ENCODE measurements at places on chromosomes 2 and 18. TPM values are rescaled to one million over a fixed set of nuclear protein-coding genes. Genes with fewer than 3 reads are reported as not detected.

- DNase-seq: no peak
Measured at GRCh38 chr2:101160454-101160853, 9.3 kb upstream of the TBC1D8 start.

DNA sequence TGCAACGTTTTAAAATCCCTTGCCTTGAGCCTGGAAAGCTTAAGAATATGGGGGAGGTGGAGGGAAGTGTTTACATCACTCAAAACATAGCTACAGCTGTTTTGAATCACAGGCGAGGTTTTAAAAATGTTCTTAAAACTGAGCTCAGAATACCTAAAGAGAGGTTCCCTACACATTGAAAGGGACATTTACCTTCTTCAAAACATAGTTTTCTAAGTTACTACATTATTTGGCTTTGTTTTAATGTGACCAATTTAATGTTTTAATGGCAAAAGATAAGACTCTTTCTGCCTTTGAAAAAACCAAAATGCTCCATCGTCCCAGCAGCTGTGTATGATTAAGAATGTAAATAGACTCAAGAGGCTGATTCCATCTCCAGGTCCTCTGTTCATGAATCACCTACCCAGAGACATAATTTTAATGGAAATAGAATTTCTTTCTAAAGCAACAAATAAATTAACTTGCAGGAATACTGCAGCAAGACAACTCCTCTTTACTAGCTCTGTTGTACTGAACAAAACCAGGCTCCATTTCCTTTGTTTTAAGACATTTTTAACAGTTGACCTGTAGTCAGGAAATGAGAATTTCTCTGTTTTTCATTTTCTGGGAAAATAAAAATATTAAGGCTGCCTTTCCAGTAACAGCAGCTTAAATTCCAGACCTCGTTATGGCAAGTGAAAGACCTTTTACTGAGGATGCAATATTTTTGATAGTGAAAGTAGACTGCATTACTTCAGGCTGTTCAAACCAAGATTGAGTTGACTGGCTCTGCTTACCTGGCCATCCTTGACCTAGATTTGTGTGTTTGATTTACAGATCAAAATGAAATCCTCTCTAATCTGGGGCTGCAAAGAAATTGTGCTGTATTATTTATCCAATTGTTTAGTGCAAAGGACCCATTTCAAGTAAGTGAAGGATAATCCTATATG, 33.7 kb upstream of the WDR75 start:
- no peak for DNase-seq

GRCh38 chr2:208792766-208793165, 386.2 kb downstream of the PTH2R start:
- no peak for DNase-seq

DNA sequence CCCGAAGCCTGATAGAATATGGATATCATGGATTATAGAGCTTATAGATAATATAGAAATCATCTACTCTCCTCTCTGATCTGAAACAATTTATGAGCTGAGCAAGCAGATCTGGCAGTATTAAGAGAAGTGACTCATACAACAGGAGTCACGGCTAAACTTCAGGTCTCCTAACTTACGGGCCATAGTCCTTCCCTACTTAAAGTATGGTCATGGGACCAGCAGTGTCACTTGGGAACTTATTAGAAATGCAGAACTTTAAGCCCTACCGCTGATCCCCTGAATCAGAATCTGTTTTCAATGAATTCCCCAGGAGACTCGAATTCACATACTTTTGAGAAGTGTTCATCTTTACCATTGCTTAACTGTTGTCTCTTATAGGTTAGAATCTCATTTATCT, 195.7 kb upstream of the FANCL start:
- no peak for DNase-seq

- DNase-seq: no peak
Measured at GRCh38 chr2:216206821-216207220, 97.7 kb downstream of the XRCC5 start.

DNA sequence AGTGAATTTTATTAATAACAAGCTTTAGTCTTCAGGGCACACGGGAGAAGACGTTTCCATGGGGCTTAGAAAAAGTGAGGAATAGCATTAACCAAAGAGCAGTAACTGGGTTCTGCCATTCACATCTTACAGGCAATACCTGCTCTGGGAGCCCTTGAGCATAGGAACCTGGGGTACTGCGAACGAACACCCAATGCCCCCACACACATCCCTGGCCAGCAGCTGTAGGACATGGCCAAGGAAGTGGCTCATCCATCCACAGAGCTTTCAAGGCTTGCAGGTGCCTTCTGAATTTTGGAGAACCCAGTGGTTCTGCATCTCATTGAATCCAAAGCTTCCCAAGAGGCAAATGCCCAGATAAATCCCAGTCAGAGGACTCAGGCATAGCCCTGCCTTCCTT, 152.2 kb downstream of the MYT1L start:
- no peak for DNase-seq

DNA sequence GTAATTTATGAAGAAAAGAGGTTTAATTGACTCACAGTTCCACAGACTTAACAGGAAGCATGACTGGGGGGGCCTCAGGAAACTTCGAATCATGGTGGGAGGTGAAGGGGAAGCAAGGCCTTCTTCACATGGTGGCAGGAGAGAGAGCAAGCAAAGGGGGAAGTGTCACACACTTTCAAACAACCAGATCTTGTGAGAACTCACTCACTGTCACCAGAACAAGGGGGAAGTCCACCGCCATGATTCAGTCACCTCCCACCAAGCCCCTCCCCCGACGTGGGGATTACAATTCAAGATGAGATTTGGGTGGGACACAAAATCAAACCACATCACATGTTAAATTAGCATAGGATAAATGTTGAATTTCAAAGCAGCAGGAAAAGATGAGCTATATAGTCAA, 56.2 kb downstream of the STRADB start:
- DNase-seq: no peak

GRCh38 chr2:69939722-69940121, 21.7 kb downstream of the ASPRV1 start:
- DNase-seq: no peak

DNA sequence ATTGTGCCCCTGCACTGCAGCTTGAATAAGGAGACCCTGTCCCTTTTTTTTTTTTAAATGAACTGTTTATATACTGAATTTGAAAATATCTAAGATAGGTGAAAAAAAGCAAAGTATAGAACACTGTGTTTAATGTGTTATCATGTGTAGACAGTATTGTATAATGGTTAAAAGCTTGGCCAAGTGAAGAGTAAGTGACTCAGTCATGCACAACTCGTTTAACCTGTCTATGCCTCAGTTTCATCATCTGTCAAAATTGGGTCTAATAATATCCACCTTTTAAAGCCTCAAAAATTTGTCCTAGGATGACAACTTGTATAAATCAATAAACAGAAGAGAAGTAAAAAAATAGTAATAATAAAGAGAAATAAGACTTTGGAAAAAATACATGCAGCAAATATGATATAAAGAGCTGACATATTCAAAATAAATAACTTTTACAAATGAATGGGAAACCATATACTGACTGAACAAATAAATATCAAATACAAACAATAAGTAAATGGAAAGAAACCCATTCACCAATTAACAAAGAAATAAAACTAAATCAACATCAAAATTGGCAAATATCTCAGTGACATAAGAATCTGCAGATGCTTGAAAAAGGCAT, 113.7 kb downstream of the C2orf74 start:
- DNase-seq: no peak

DNA sequence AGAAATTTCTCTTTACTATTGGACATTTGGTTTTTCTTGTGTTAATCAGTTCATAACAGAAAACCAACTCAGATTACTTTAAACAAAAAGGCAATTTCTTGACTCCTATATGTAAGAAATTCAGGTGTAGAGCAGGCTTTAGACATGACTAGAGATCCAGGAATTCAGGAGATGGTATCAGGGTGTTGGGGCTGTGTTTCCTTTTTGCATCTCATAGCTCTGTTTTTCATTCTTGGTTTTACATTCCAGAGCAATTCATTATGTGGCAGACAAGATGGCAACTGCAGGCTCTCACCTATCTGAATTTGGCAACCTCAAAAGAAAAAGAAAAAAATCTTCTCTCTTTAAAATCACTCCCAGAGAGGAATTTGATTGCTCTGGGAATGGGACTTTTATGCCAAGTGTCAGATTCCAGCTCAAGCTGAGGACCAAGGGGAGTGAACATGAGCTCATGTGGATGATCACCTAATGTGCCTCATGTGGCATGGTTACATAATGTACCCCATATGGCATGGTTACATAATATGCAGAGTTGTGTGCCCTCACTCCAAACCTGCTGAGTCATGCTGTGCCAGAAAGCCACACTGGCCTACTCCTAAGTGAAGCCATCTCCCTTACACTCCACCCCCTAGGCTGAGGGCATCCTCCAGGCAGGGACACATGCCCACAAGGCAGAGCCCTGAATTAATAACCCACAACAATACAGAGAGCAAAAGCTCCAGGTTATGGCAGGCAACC, 282.7 kb downstream of the MBD2 start:
- DNase-seq: no peak

DNA sequence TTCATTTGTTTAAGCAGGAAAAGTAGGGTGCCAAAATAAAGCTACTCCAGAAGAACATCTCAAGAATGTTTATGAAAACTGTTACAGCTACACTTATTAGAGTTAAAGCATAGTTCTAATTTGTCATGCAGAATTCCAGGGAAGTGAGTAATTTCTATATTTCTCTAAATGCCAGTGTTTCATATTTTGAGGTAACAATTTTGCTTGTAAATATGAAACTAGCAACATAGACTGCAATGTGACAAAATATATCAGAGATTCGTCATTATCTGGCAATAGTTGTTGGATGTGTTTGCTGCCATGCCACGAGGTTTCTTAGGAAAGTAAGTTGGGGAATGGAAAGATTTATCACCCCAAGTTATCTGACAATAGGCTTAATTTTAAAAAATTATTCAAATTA, 424.1 kb upstream of the ZEB2 start:
- no peak for DNase-seq

DNA sequence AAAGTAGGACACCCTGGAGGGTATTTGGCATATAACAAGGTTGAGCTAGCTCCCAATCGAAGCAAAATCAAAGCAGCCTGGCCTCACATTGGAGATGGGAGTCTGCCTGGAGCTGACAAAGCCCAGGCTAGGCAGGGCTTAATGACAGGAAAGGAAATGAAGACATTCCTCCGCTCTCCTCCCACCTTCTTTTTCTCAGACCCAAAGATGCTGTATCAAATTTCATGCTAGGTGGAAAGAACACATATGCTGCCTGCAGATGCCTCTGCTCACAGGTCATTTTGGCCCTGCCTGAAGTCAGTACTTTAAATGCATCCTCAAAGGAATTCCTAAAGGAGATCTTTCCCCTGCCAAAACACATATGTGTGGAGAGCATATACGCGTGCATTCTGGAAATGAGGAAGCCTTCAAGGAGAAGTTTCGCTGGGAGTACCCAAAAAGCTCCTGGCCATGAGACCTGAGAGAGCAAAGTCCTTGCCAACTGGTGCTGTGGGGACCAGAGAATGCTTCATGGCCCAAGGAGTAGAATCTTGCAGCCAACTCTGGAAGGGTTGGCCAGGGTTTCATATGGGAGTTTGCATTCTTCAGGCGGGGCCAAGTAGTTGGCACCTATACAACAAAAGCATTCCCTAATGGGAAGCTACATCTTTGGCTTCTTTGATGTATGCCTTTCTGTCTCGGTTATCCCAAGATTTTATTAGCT, 88.0 kb downstream of the AQP4 start:
- no peak for DNase-seq

DNA sequence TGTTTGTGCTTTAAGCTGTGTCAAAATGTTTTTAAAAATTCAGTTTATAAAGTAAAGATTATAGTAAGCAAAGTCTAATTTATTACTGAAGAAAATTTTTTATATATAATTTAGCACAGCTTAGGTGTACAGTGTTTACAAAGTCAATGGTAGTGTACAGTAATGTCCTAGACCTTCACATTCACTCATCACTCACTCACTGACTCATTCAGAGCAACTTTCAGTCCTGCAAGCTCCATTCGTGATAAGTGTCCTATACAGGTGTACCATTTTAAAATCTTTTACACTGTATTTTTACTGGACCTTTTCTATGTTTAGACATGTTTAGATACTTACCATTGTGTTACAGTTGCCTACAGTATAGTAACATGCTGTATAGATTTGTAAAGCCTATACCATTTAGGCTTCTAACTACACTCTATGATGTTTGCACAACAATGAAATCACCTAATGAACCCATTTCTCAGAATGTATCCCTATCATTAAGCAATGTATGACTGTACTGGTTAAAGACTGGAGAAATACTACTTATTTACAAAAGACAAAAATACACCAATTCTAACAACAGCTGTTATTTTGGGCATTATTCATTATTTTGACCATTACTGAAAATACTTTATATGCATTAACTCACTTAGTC, 95.1 kb downstream of the STRN start:
- DNase-seq: no peak

- no peak for DNase-seq
Measured at GRCh38 chr2:109244750-109245382, 115.9 kb downstream of the SH3RF3 start.

DNA sequence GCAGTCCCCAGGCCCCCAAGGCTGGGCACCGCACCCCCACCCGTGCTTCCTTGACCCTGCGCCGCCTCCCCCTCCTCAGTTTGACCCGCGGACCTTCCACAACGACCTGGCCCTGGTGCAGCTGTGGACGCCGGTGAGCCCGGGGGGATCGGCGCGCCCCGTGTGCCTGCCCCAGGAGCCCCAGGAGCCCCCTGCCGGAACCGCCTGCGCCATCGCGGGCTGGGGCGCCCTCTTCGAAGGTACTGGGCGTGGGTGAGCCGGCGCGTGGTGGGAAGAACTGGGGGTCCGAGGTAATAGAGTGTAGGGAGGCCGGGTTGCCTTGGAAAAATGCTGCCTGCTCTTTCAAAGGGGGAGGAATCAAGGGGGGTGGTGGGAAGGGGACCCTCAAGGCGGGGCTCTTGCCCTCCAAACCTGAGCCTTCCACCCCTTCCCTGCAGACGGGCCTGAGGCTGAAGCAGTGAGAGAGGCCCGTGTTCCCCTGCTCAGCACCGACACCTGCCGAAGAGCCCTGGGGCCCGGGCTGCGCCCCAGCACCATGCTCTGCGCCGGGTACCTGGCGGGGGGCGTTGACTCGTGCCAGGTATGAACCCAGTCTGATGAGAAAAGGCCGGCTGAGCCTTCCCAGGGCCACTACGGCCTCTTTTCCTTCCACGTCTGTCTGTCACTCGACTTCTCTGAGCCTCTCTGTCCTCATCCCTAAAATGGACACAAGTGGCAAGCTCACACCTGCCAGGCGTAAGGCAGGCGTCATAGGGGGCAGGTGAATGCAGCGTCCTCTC, 2.6 kb downstream of the PRSS56 start:
- DNase-seq: no peak

GRCh38 chr18:13450289-13451212, 232.0 kb downstream of the LDLRAD4 start:
- DNase-seq: no peak

DNA sequence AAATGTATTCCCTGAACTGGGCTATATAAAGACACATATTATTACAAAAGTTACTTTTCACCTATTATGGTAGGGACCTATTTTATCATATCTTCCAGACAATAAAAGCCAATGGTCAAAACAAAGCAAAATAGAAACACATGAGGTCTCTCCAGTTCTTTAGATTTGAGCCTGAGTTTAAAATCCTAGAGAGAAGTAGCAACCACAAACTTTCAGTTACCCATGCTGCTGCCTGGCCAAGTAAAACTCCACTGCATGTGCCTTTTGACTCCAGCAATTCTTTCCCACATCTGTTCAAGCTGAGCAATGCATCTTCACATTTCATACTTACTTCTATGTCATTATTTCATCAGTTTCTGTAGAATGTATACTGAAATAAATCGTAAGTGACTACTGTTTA, 405.3 kb downstream of the STK39 start:
- DNase-seq: no peak

Gene TPO
- total RNA-seq: not detected

Gene DUSP19
- total RNA-seq: 0.24 TPM

Gene XDH
- not detected for total RNA-seq

Gene ASXL2
- 10.7 TPM for total RNA-seq

Gene CFC1
- not detected for total RNA-seq
